NCI-H1694 (cell line): ENCODE measurements at places on chromosomes 4 and X.
A peak's percentile ranks its signal among the peaks of the same experiment; 100 is the strongest.

- DNase-seq: no peak
These were observed 23.6 kb downstream of the SH3KBP1 start for GRCh38 chrX:19863857-19864223.

DNA sequence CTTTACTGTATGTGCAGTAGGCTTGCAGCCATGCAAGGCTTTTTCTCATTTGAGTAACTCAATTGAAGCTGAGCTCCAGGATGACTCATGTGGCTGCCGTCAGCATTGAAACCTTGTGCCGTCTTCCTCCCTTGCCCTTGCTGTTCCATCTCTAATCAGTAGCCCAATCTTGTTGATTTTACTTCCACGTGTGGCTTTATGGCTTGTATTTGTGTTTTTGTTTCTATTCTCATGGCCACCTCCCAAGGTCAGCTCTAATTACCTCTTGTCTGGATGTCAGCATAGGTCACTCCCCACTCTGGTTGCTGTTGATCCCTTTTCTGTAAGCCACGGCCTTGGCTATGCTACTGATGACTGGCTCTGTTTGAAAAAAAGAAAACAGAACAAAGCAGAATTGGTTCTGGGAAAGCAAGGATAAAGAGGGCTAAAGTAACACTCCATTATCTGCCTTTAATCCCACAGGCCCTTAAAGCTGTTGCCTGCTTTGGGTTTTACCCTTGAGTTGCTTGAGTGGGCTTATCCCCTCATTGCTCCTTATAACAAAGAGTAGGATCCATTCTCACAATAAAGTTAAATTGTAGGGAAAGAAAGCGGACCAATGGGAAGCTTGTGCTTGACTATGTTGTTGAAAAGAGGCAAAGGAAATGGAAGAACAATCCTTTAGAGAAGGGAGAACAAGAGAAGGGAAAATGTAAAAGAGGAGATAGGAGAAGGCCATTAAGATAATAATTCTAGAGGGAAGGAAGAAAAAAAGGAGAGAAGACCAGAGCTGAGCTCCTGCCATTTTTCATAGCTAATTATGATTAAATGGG is 173.9 kb upstream of the PGRMC2 start:
- no peak for DNase-seq

DNA sequence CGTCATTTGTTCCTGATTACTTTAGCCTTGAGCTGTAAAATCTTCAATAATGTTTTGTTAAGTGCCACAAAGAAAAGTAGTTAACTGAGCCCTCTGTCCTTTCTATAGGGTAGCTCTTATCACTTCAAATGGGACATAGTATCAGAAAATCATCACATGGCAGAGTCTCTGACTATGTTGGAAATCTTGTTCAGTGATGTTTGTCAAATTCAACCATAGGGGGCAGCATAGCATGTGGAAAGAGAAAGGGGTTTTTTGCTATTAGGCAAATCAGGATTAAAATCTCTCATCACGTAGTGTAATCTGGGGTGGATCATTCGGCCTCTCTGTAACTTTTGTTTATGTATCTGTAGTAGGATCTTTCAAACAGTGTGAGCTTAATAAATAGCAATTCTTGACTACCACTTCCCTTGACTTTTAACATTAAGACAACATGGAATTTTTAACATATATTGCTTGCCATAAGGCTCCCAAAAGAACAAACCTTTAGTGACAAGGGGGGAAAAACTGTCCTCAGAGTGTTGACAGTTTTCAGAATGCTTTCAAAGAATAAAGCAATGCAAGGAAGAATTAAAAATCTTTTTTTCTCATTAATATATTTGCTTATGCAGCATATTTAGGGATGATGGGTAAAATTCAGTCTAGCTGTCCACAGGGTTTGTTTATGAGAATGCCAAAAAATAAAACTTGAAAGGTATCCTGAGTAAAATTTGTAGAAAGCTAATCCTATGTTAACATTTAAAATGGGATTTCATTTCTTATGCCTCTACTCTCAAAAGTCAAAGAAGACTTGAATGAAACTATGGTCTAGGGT is 127.2 kb downstream of the FBXW7 start:
- DNase-seq: peak; percentile 28

DNA sequence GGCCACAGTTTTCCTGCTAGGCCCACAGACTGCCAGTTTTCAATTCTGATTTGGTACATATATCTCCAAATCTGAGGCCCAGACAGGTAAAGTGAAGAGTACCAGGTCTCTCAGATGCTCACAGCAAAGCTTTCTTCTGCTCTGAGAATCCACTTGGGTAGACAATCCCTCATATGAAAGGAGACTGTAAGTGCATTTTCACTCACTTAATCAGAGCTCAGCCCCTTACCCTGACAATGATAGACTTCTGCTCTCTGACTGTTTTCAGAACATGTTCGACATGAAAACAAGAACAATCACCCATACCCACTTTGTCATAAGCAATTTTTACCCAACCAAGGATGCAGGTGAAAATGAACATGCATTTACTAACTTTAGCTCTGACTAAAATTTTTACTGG is 7.1 kb downstream of the GPRIN3 start:
- DNase-seq: no peak

DNA sequence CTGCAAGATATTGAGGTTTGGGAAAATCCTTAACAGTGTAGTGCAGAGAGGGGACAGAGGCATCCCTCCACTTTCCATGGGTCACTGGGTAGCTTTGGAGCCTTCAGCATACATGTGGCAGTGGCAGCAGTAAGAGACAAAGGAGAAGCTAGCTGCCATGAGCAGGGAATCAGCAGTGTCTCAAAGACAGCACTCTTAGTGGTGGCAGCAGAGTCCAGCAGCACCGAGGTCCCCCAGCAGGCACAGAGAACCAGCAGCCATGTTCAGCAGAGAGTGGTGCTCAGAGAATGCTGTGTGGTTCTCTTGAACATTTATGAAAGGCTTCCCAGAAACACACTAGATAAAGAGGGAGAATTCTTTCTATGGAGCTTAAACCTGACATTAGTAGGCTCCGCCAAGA is 308.5 kb downstream of the CENPC start:
- no peak for DNase-seq

DNA sequence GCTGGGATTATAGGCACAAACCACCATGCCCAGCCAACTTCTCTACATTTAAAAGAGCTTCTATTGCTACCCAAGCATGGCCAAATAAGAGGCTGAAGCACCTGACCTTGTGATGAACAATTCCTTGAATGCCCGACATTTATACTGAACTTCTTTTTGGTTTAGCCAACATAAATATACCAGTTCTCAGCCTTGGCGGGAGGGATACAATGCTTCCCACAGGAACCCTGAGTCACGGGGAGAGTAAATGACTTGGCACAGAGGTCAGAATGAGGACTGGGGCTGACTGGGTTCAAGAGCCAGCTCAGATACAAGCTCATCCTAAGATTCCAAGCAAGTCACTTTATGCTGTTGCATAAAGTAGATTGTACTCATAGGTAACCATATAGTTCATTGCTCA is 6.1 kb downstream of the HOPX start:
- DNase-seq: no peak

- DNase-seq: no peak
These were observed 40.5 kb downstream of the AGA start for GRCh38 chr4:177401658-177402273.

- no peak for DNase-seq
These were observed 21.6 kb upstream of the HMX1 start for GRCh38 chr4:8893227-8893623.

DNA sequence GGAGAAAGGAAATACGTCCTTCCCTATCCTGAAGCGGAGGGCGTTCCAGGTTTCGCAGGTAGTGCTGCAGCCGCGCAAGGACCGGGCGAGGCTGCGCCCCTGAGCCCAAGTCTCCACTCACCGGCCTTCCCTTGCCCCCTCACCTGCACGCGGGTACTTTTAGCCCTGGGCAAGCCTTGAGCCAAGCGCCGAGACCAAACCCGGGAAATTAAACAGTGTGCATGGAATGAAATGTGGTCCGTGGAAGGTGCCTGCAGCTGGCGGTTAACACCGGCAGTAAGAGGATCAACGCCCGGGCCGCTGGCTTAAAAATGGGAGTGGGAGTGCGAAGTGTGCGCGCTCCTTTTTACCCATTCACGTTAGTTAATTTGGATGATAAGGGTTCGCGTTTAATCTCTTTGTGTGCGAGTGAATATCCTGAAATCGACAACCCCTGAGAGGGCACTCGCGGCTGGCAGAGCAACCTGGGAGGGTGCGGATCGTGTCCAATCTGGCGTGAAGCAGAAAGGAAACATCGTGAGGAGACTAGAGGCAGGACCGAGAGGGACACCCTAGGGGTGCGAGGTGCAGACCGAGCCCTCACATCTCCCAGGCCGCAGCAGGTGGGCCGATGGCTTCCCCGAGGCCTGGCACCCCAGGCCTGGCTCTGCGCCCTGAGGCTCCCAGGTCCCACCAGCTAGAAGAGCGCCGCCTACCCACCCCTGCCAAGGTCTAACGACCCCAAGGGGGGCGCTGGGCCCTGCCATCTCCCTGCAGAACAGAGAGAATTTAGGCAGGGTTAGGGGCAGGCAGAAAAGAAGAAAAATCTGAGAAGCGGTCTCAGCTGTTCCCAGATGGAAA is 2.0 kb upstream of the HELT start:
- no peak for DNase-seq

- no peak for DNase-seq
These were observed 216.2 kb upstream of the VEGFC start for GRCh38 chr4:177008836-177009501.

DNA sequence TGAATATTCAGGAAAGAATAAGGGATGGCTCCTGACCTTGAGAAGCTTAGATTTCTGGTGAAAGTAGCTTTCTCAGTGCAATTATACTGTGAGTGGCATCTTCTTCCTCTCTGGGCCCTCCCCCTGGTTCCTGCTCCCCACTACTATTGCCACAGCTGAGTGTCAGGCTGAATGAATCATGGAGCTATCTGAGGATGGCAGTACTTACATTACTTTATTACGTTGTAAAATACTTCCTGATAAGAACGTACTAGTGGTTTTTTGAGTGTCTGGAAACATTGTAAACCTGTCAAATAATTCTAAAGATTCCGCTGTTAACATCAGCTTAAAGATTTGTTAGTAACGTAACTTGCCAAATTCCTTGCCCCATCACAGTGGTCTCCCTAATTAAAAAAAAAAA is 36.2 kb downstream of the ARHGAP10 start:
- DNase-seq: no peak

DNA sequence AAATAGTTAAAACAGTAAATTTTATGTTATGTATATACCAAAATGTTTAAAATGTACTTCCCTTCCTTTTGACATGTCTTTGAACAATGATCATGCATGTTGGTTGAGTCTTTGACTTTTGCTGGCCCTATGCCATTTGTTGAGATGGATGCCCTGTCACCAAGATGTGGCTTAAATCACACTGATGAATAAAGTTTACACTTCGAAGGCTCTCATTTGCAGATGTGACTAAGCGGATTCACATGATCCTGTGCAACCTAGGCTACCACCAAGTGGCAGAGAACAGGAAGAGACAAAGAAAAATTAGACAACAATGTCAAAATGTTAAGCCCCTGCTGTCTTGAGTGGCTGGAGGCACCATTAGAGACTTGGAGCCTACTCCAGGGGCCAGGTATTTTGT is 139.9 kb downstream of the RAB28 start:
- DNase-seq: no peak

- no peak for DNase-seq
These were observed 1105.9 kb downstream of the ARAP2 start for GRCh38 chr4:35138449-35138848.

DNA sequence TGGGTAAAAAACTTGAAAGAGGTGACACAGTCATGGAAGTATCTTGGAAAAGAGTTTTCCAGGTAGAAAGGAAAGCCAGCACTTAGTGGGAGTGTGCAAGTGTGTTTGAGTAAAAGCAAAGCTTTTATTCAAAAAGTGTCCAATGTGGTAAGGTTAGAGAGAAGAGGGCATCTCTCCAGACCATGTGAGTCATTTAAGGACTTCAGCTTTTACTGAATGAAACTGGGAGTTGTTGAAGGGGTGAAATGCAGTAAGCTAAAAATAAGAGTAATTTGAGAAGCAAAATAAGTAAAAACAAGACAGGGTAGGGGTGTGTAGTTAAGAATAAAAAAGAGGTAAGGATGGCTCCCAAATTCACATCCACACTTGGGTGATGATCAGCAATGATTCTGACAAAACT is 238.9 kb downstream of the SLC7A11 start:
- DNase-seq: no peak

- no peak for DNase-seq
These were observed 228.1 kb downstream of the QDPR start for GRCh38 chr4:17283832-17284231.
